Gastrocnemius medialis (tissue), 4 donors: ENCODE measurements at places on chromosomes 3 and 15.
A peak's percentile ranks its signal among the peaks of the same experiment; 100 is the strongest.

DNA sequence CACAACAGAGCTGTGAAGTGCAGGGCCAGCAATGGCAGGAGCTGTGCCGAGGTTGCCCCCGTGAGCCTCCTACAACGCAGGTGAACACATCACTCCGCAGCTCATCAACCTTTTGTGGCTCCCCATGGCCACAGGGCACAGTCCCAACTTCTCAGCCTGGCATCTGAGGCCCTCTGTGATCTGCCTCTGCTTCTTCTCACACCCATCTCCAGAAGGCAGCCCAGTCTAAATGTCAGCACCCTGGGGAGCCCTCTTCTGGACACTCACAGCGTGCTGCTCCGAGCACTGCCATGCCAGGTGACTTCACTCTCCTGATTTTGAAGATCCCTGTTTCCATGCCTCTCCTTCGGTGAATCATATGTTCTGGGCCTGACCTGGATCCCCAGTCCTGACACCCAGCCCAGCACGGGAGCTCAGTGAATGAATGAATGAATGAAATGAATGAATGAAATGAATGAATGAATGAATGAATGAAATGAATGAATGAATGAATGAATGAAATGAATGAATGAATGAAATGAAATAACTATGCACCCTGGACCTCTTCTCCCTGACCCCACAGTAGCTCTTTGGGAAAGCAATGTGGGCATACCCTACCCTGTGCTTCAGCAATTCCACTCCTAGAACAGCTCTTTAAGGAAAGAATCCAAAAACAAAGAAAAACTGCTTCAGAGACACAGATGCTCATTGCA is 17.9 kb upstream of the SKIC8 start:
- no peak for DNase-seq

GRCh38 chr3:186275436-186275835 is 86.6 kb downstream of the DGKG start:
- DNase-seq, result no peak

DNA sequence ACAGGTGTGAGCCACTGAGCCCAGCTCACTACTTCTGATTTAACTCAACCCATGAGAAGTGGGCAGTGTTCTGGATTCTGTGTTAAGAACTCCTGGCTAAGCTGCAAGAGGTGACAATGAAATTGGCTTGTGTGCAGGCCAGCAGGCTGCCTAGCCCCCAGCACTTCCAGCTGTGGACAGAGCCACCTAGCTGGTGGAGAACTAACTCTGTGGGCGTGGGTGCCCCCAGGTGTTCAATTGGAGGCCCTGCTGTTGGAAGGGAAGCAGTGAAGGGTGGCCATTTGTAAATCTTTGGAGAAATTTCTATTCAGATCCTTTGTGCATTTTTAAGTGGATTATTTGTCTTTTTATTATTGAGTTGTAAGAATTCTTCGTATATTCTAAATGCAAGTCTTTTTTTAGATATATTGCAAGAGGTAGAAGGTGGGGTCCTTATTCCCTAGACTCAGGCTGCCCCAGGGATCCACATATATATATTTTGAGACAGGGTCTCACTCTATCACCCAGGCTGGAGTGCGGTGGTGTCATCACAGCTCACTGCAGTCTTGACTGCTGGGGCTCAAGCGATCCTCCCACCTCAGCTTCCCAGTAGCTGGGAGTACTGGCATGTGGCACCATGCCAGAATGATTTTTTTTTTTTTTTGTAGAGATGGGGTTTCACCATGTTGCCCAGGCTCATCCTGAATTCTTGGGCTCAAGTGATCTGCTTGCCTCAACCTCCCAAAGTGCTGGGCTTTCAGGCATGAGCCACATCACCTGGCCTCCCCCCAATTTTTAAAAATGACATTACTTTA is 7.2 kb upstream of the SCAMP5 start:
- no peak for DNase-seq

- DNase-seq, result peak; percentile 30
Measured at GRCh38 chr3:9864200-9864927, 15.7 kb downstream of the CIDEC start.

DNA sequence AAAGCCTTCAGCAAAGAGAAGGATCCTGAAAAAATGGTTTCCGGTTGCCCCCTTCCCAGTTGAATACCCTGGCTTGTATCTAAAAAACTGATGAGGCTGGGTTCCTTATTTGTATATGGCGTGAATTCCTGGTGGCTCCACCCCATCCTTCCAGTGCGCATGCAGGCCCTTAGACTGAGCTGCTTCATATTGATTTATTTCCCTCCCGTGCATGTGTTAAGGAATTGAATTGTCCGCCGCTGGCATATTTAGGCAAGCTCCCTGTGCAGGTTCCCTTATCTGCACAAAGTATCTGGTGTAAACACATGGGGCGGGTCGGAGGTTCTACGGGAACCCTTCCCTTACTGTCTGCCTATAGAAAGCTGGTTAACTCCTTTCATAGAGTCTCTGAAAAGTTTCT is 362.4 kb downstream of the FEZF2 start:
- no peak for DNase-seq

DNA sequence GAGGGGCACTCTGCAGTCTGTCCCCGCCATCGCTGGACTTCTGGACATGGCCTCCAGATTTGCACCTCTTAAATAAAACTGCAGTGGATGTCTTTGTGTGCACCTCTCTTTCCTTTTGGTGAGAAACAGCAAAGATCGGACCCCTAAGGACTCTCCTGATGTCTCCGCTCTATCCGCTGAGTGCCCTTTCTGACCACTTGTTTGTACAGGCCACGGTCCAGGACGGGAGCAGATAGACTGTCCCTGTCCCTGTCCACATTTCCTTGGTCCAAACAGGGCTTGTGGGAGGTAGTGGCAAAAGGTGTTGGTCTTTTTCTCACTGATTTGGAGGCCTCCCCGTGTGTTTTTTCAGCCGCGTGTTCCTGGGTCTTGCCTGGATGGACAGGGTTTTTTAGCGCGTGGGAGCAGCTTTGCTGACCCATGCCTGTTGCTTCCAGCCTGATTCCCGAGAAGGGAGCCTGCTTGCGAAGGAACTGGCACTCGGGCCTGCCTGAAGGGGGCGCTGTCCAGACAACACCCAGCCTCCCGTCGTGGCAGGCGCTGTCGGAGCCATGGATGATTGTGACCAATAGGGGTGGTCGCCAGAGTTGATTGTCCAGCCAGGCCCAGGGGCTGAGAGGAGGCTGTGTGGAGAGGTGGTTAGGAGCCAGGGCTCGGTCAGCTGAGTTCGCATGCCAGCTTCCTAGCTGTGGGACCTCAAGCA is 13.2 kb upstream of the STAB1 start:
- no peak for DNase-seq

DNA sequence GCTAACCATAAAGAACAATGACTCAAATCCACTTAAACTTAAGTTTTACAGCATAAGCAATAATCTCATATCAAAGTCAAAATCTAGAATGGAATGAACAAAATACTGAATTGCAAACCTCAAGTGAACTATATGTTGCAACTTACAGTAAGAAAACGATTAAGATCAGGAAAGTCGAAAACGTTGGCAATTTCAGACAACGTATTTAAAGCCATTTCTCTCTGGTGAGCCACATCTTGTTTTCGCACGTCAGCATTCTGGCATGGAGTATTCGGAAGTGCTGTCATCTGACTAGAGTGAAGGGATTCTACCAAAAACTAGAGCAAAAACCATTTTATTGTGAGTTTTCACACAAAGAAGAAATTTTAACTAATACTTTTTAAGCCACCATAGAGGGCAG is 28.5 kb downstream of the ATR start:
- no peak for DNase-seq

- no peak for DNase-seq
Measured at GRCh38 chr15:96115642-96116041, 214.9 kb upstream of the NR2F2 start.

- DNase-seq, result no peak
Measured at GRCh38 chr3:128703561-128703960, 22.4 kb upstream of the RAB7A start.

DNA sequence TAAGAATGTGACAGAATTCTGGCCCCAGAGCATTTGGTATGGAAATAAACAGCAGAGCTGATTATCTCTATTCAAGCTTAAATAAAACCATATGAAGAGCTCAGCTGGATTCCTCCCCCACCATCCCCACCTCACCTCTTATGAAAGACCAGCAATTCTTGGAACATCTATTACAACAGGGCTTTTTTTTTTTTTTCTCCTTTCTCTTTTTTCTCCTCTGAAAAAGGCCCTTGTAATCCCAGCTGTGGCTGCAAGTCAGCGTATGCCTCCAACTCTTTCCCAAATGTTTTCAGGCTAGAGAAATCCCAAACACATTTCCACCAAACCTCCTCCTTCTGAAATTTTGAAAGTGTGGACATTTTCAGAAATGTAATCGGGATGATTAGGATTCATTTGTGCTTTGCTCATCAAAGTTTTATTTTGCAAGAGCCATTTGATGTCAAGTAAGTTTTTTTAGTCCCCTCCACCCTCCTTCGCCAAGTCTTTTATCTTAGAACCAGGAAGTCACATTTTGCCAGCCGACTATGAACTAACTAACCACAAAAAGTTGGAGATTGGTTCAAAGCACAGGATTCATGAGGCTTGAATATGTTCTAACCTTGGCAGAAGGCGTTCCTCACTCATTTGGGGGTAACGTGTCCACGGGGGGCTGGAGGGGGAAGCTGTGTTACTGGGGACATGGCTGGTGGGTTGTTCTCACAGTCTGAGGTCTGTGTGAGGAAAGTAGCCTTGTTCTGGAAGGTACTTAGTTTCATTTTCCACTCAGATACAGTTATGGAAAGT is 142.0 kb upstream of the PDZRN3 start:
- DNase-seq, result peak; percentile 27

- DNase-seq, result no peak
Measured at GRCh38 chr3:127712881-127713771, 40.4 kb downstream of the ABTB1 start.

GRCh38 chr3:20837676-20838302 is 651.8 kb upstream of the SGO1 start:
- DNase-seq, result no peak

DNA sequence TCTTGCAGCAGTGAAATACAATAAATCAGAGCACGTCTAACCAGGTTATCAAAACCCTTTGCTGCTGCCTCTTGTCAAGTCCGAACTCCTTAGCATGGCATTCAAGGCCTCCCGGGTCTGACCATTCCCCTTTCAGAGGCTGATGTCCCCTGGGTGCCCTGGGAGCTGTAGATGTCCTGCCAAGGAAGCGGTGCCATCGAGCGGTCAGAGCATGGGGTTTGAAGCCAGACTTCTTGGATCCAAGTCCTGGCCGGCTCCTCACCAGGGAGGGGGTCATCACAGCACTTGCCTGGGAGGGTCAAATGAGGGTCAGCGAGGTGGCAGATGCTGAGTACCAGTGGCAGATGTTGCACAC is 496 bp downstream of the TF start:
- DNase-seq, result no peak

GRCh38 chr15:45849136-45849535 is 214.3 kb downstream of the SQOR start:
- no peak for DNase-seq

GRCh38 chr3:23114432-23114831 is 88.7 kb upstream of the UBE2E2 start:
- no peak for DNase-seq

DNA sequence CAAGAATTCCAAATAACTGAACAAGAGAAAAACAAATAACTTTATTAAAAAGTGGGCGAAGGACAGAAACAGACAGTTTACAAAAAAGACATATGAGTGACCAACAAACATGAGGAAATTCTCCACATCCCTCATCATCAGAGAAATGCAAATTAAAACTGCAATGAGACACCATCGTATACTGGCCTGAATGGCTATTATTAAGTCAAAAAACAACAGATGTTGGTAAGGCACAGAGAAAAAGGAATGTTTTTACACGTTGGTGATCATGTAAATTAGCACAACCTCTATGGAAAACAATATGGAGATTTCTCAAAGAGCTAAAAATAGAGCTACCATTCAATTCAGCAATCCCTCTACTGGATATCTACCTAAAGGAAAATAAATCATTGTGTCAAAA is 1260.4 kb upstream of the ALCAM start:
- DNase-seq, result no peak

- no peak for DNase-seq
Measured at GRCh38 chr3:50599115-50599715, 12.4 kb downstream of the CISH start.

GRCh38 chr3:196772897-196773296 is 33.2 kb downstream of the PAK2 start:
- no peak for DNase-seq

- DNase-seq, result no peak
Measured at GRCh38 chr15:63226155-63226883, 36.9 kb downstream of the RAB8B start.

DNA sequence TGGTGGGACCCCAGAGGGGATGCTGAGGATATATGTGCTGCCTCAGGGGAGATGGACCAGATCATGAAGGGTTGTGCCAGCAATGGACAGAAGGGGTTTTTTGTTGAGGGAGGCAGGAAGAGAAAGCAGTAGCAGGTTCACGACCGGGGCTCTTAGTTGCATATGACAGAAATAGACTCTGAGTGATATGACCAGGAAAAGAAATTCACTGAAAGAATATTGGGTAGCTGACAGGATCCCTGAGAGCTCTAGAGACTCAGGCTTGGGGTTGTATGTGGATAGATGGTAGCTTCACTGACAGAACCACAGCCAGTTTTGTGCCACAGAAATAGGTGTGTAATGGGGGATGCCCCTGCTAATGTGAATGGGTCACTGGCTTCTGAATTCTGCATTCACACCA is 241.6 kb downstream of the ZNF621 start:
- no peak for DNase-seq

DNA sequence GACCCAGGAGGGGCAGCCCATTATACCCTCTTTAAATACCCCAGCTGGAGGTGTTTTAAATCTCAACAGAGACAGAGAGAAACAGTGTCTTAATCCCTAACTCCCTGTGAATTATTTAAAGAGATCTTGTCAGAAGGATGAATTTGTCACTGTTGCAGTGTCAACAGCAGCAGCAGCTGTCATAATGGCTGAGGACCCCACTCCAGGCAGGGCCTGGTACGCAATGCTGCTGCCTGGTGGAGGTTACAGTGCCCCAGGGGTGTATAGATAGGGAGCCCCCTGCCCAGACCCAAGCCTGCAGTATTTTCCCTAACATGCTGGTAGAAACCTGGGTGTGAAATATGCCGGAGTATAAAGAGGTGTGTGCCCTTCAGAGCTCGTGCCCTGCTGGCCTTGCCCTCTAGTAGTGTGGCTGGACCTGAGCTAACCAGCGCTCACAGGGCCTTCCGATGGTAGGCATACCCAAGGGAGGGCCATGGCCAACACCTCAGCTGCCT is 143.0 kb downstream of the EPHB1 start:
- no peak for DNase-seq

GRCh38 chr3:185699927-185700326 is 113.8 kb downstream of the SENP2 start:
- DNase-seq, result no peak

DNA sequence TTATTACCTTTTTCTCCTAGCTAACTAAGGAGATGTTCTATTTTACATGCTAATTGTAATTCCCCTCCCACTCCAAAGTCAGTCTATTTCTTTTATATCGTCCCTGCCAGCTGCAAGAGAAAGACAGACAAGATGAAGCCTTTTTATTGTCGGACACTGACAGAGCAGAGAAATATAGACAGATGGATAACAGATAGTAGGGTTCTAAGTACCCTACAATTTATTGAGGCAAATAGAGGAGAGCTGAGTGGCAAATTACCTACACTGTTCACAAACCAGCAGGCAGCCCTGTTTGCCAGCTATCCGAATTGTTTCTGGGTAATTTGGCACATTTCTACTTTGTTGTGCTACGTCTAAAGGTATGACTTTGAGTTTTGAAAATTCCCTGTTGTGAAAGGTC is 392.3 kb upstream of the ZNF717 start:
- no peak for DNase-seq

GRCh38 chr3:134251731-134252391 is 1.2 kb upstream of the RYK start:
- DNase-seq, result peak; percentile 23

- DNase-seq, result peak; percentile 57
Measured at GRCh38 chr3:183265834-183266417, 12.9 kb downstream of the B3GNT5 start.

- no peak for DNase-seq
Measured at GRCh38 chr3:13972679-13973379, 93.0 kb upstream of the WNT7A start.
